ENCODE measurements at places on chromosomes 2 and 18.

DNA sequence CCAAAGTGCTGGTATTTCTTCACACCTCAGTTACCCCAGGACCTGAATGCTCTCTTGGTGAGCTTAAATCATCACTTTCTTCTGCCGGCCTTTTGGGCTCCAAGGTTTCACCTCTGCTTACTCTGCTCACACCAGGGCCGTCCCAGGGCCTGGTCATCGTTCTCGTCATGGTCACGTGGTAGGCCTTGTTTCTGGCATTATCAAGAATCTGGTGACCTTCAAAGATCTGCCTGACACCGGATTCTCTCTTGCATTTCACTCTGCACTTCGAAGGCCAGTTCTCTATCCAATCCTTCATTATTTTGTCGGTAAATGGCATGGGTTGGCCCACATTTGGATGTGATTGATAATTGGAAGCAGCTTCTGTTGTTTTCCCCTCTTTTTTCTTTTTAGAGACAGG lies 80.5 kb downstream of the HRH4 start:
- no peak for DNase-seq

DNA sequence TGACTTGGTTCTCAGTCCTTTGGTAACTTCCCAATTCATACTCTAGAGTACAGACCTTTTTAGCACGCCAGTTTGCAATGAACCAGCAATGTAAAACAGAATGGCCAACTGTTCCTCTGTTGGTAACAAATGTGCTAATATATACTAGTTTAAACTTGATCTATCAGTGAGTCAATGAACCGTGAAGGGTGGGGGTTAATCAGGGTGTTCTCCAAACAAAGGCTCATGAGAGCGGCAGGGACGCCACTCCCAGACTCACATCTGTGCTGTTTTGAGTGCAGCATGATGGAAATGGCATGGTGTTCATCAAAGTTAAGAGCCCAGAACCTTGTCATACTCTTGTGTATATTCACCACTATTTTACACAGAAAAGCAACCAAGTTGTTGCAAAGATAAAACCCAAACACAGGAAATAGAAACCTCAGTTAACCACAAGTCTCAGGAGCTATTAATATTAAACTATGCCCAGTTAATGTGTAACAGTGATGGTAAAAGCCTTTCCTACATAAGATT lies 70.3 kb downstream of the CERKL start:
- no peak for DNase-seq

- DNase-seq: no peak
Measured at GRCh38 chr2:208129744-208130711, at the start of gene CRYGC. Gene CRYGC (minus strand): TSS chr2:208129828. CDS start chr2:208129792, 36 bp downstream.

DNA sequence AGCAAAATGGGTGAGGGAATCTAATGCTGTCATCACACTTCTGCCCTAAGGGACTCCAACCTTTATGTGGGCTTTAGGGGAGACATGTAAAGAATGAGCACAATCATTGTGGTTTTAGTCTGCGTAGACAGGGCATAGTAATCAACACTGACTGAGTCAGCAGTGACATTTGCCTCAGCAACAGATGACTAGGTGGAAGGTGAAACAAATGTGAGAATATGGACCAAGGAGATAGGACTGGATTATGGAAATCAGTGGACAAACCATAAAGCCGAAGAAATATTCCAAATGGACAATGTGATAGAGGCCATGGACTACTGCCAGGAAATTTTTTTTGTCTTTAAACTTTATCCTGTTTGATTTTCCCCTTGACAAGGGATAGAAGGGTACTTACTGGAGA lies 83.9 kb downstream of the PDK1 start:
- peak; percentile 87 for DNase-seq

DNA sequence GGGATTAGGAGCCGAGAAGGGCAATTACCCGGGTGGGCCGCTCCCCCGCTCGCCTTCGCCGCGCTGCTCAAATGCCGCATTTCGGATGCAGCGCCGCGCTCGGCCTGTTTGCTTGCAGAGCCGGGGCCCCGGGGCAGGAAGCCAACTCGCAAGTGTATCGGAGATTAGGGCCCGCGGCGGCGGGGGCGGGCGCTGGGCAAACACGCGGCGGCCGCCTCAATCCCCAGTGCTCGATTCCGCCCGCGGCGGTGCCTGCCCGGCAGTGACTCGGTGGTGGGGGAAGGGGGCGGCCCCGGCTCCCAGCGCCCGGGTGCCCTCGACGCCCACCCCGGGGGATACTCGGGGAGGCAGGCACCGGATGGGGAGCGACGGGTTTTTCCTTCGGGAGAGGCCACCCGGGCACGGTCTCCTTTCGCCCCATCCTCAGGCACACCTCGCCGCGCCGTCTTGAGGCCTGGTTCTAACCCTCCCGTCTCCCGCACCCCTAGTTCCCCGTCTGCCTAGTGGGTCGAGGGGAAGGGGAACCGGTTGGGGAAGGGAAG lies 26.6 kb upstream of the NOTO start:
- DNase-seq: peak; percentile 76

DNA sequence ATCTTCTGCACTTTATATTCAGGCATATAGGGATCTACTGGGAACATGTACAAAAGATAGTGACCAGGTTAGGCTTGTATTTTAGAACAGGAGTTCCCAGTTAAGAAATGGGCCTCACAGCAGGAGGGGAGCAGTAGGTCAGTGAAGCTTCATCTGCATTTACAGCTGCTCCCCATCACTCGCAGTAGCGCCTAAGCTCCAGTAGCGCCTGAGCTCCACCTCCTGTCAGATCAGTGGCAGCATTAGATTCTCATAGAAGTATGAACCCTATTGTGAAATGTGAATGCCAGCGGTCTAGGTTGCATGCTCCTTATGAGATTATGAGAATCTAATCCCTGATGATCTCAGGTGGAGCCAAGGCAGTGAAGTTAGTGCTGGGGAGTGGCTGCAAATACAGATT lies 224.4 kb upstream of the CYRIA start:
- no peak for DNase-seq

DNA sequence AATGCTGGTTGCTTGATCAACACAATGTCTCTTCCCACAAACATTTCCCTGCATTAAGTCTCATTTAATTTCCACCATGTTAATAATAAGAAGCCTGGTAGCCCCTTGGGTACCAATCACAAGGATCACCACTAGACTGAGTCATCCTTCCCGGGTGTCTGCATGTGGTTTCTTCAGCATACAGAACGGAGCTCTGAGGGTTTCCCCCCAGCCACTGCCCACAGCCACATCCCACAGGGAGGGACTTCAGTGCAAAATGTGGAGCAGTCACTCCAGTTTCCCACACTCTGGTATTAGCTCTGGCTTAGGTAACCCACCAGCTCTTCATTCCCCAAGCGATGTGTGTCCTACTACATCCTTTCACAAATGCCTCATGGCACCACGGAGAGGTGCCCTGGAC lies 42.7 kb upstream of the POLE4 start:
- peak; percentile 9 for DNase-seq

GRCh38 chr2:20254731-20255130 lies 29.8 kb upstream of the SDC1 start:
- no peak for DNase-seq
